ENCODE measurements at places on chromosomes 16 and 17. TPM values are rescaled to one million over a fixed set of nuclear protein-coding genes. Genes with fewer than 3 reads are reported as not detected.

Gene C17orf50
- 0.33 TPM for total RNA-seq

Gene FKBP10
- 95.5 TPM for total RNA-seq

Gene GINS2
- 27.4 TPM for total RNA-seq

Gene TSNAXIP1
- total RNA-seq, result 0.65 TPM

Gene TNFRSF17
- total RNA-seq, result not detected
